ENCODE measurements at places on chromosomes 7 and 10.

DNA sequence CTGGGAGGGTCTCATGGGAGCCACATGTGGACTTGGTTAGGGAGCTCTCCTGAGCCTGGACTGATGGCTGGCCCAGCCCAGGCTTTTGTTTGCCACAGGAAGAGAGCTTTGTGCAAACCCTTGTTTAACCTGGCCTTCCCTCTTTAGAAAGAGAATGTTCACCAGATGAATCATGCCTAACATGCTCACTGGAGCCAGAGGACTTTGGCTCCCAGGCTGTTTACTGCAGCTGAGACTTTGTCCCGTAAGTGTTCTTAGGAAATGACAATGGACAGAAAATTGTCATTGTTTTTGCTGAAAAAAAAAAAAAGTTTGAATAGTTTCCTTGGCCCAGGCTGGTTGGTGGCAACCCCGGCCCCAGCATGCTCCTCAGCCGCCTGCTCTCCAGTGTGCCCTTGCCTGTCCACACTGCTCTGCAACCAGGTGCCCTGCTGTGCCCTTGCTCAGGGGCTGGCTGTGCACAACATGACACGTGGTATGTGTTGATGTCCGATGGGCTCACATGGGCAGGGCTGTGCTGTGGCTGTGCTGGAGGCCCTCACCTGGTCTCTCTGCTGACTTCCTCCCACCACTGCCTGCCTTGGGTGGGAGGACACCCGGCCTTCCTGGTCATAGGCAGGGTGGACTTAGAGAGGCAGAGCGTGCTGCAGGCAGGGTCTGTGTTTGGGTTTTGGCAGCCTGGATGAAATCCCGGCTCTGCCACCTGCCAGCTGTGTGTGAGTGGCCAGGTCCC is 215.3 kb upstream of the ZNF32 start:
- DNase-seq, result peak; percentile 53

GRCh38 chr7:98571986-98572385 is 45.1 kb upstream of the NPTX2 start:
- no peak for DNase-seq

- no peak for DNase-seq
Measured at GRCh38 chr10:6926971-6927370, 346.9 kb upstream of the PRKCQ start.

- DNase-seq, result no peak
Measured at GRCh38 chr10:109913306-109913892, 9.9 kb downstream of the XPNPEP1 start.

DNA sequence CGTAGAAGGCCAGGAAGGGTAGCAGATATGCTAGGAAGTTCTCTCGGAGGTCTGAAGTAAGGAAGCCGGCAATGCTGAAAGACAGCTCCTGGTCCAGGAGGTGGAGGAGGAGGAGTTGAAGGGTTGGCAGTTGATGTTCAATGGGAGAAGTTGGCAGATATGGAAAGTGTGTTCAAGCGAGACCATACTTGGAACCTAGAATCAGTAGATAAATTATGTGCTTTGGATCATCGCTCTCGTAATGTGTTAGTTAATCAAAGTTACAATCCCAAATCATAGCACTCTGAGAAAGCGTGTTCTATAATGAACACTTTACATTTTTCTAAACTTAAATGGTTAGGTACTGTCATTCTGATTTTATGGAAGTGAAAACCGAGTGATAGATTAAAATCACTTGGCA is 152.9 kb downstream of the CELF2 start:
- no peak for DNase-seq

DNA sequence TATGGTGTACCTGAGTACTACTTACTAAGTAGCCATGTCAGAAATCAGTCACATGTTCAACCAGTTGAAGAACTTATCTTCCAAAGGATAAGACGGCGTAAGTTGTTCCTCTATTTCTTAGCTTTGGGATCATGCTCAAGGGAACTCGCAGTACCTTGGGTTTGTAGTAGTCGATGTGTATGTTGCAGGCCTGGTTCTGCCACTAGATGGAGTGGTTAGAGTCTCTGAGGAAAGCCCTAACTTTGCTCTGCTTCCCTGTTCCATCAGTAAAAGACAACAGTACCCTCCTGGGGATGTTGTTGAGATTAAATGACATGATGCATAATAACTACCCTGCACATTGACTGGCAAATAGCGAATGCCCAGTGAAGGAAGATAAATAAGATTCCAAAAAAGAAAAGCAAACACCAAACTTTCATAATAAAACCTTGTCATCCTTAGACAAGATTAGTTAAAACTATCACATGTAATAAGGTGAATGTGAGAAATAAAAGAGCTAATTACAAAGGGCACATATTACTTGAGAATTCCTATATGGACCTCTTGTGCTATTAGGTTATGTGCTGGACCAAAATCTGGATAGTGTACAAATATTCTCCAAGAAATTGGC is 165.9 kb downstream of the ABCA13 start:
- DNase-seq, result no peak

Data from fibroblast of skin of left biceps (primary cell).